ENCODE measurements at places on chromosomes 11 and 22.

- DNase-seq: peak; percentile 55
These were observed 212.6 kb upstream of the NAV2 start for GRCh38 chr11:19499999-19500398.

DNA sequence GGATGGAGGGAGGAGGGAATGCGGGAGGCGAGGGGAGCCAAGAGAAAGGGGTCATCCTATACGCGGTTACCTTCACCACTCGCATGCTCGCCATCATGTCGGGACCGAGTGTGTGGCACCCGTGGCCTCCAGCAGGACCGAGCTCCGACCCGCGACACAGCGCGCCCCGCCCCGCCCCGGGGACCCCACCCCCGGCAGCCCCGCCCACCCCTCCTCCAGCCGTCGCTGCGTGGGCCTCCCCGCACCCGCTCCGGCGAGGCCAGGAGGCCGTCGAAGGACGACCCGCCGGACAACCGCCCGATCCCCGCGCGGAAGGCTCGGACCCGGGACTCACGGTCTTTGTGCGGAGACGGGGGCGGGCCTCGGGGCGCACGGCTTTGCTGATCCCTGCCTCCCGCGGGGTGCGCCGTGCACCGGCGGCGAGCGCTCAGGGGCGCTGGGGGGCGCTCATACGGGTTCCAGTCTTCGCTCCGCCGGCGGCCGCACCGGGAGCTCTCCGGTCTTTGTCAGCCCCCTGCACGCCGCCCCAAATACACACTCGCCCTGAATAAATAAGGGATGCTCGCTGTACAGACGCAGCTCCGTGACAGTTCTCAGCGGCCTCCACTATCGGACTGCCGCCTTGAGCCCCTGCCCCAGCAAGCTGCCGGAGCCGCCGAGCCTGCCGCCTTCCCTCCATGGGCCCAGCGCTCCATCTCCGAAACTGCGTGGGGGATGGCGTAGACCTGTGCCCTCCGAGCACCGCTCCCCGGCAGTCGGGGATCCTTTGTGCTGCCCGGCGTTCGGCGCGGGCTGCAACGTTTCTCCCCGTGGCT, at the start of gene UBE2L6:
Gene UBE2L6 (minus strand): TSS at position 158 of the 815 bp plus-strand sequence. CDS start 61 bp downstream, at position 97.
- peak; percentile 9 for DNase-seq

GRCh38 chr11:122045181-122045586, 70.8 kb downstream of the BLID start:
- peak; percentile 54 for DNase-seq

GRCh38 chr11:35336726-35337125, 82.6 kb downstream of the SLC1A2 start:
- no peak for DNase-seq

DNA sequence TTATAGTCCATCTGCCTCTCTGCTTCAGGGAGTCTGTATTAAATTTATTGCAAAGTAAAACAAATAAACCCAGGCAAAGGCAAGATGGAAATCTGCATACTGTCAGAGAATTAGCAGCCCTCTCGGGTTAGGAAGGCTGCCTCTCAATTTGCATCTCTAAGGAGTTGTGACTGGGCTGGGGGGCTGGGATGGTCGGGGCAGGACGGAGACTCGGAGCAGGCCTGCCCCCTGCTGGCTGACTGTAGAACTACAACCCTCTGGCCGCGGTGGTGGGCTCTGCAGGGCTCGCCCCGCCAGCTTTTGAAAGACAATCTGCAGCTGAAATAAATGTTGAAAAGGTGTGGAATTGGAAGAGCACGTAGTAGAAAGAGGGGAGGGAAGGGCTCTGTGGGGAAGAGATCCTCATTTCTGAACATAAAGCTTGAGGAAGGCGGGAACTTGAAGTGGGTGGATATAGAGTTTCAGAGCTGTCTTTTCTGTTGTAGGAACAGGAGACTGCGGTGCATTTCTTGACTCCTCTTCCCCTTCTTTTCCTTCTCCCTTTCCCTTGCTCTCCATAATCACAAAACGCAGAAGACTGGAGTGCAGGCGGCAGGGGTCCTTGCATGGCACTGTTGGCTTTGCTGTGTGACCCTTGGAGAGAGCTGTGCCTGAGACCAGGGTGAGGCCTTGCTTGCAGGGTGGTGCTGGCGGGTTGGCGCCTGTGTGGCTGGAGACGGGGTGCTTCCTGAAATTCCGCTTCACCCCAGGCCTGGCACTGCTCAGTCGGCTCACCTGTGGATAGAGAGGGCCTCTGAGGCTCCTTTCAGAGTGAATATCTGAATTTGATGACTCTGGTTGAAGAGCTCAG, 22.6 kb upstream of the PKNOX2 start:
- DNase-seq: no peak

GRCh38 chr11:119339589-119340334, 921 bp downstream of the C1QTNF5 start:
- no peak for DNase-seq

DNA sequence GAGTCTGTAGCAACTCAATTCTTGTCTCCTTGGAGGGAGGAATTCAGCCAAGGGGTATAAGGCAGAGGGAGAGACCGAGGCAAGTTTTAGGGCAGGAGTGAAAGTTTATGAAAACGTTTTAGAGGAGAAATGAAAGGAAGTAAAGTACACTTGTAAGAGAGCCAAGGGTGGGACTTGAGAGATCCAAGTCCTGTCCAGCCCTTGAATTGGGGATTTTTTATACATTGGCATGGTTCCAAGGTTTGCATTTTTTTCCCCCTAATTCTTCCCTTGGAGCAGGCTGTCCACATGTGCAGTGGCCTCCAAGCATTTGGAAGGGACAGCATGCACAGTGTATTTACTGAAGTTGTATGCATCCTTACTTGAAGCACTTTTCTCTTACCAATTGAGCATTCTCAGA, 192.1 kb downstream of the LUZP2 start:
- no peak for DNase-seq

- no peak for DNase-seq
These were observed 13.7 kb downstream of the MS4A13 start for GRCh38 chr11:60528934-60529333.
